Right ventricle myocardium superior (tissue), 1 donor: ENCODE measurements at places on chromosomes 5 and 9.

GRCh38 chr9:3793971-3794383 lies 268.2 kb upstream of the RFX3 start:
- no peak for DNase-seq

DNA sequence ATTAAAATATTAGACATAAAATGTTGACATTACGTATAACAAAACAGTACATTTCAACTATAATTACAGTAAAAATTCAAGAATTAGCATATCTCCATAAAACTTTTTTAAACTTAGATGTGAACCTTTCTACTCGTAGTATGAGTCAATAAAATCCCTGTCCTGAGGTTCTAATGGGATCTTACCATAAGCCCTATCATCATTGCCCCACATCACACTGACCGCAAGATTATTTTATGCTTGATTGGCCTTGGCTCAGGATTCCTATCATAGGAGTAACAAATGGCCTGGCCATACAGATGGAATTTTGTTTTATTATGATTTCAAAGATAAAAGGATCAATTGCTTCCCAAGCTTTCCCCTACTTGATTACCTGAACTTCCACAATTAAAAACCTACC lies 238.3 kb downstream of the MEF2C start:
- DNase-seq, result no peak

- no peak for DNase-seq
Measured at GRCh38 chr9:126424511-126424910, 97.9 kb downstream of the MVB12B start.

DNA sequence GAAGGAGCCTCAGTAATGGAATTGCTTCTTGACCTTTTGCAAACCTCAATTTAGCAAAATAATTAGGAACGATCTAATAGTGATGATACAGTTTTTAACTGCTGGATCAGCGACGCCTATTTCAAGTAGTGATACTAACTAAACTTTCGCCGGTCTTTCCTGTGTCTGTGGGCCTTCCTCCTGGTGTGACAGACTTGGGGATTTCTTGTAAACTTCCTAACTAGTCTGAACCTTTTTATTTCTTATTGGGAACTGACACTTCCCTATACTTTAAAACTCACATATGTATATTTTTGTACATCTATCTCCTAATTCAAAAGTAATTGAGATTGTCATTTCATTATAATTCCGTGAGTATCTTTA lies 15.2 kb downstream of the ITGA1 start:
- DNase-seq, result no peak

DNA sequence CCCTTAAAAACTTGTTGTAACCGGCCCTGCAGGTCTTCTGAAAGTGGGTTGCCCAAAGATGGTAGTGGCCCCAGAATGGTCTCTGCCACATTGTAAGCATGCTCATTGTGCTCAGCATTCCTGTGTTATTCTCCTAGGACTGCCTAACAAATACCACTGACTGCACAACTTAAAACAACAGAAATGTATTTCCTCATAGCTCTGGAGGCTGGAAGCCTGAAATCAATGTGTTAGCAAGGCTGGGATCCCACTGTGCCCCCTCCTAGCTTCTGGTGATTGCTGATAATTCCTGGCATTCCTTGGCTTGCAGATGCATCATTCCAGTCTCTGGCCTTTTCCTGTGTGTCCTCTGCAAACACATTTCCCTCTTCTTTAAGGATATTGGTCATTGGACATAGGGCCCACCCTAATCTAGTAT lies 3.4 kb upstream of the GCNT4 start:
- DNase-seq, result no peak

GRCh38 chr9:110844121-110844520 lies 175.5 kb downstream of the MUSK start:
- no peak for DNase-seq

DNA sequence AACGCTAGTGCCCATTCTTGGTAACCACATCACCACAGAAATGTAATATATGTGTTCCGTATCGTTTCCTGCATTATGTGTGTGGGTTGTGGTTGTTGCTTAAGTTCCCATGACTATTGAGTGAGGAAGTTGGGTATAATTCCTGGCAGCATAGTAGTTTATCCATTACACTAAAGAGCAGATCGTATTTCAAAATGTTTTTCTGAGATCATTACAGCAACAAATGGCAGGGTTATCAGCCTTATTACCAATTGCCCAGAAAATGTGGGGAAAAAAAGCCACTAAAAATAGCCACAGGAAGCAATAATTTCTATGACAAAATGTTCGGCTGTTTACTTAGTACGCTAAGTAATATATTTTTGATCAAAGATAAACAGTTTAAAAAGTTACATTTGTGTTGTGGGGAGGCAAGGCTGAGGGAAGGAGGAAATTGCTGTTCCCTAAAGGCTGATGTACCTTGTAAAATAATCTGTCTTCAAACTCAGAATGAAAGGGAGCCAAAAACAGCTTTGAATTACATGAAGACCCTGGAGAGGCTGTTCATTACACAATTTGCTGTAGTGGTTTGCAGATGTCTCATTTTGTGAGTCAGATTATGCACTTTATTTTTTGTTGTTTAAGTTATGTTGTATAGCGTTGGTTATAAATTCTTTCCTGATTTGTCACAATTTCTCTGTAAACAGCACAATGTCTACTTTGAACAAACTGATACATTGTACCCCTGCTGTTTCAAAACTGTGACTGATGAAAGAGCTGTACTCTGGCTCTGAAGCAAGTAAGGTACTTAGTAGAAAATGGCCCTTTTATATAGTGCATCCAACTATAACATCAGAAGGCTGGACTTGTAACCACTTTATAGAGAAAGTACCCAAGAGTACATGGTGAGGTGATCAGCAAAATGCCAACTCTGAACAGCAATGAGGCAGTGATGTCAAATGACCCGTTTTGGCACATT lies 1028.5 kb downstream of the NR2F1-AS1 start:
- DNase-seq, result no peak

GRCh38 chr9:33234511-33235467 lies 5.2 kb upstream of the SPINK4 start:
- DNase-seq, result no peak

DNA sequence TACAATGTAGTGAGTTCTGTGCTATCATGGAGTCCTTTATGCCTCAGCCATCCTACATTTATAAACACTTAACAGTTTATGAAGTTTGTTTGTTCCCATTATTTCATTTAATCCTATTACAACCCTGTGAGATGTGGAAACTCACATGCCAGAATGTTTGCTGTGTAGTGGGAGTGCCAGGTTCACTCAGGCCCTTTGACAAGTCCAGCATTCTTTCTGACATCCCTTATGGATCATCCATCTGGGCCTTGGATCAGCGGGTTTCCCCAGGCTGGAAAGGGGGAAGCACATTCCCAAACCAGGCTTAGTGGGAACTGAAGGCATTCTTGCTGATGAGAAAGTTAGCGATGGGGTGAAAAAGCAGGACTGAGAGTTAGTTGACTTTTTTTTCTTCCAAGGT lies 128.1 kb upstream of the OTULINL start:
- DNase-seq, result no peak

DNA sequence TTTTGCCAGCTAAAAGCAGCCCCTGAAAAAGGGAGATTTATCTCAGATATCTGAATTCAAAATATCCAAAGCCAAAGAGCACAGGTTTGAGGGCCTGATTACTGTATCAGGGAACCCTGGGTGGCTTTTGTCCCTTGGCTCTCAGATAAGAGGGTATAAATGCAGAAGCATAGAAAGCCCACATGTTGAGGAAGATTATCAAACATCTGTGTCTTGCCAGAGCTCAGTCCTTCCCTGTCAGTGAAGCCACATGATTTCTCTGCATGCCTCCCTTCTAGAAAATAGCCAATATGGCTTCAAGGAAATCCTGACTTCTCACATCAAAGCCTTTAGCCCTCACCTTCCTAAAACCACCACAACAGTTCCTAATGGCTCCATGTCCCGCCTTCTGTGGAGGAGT lies 408.0 kb upstream of the DMAC1 start:
- no peak for DNase-seq

GRCh38 chr5:53399926-53400697 lies 80.3 kb upstream of the FST start:
- no peak for DNase-seq

- DNase-seq, result peak; percentile 37
Measured at GRCh38 chr9:137370865-137371520, 52.0 kb downstream of the EXD3 start.

- DNase-seq, result no peak
Measured at GRCh38 chr5:95797301-95797700, 25.2 kb downstream of the GLRX start.

- no peak for DNase-seq
Measured at GRCh38 chr5:67263656-67264408, 67.2 kb upstream of the CD180 start.

GRCh38 chr5:151159649-151160373 lies 2.2 kb upstream of the ANXA6 start:
- no peak for DNase-seq

DNA sequence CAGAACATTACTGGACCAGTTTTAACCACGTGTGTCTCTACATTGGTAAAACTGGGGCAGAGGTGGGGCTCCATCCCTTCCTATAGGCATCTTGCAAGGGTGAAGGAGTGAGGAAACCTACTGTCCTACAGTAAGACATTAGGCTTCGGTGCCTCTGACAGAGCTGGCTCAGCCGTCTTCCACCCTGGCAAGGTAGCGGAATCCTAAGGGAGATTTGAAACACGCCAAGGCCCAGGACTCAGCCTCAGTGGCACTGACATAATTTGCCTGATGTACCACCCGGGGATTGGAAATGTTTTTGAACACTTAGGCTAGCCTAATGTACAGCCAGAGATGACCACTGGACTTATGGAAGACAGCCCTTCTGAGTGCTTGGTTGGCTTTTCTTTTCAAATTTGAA lies 329.7 kb upstream of the IRX1 start:
- no peak for DNase-seq

GRCh38 chr5:6405591-6405990 lies 27.2 kb upstream of the MED10 start:
- DNase-seq, result no peak

DNA sequence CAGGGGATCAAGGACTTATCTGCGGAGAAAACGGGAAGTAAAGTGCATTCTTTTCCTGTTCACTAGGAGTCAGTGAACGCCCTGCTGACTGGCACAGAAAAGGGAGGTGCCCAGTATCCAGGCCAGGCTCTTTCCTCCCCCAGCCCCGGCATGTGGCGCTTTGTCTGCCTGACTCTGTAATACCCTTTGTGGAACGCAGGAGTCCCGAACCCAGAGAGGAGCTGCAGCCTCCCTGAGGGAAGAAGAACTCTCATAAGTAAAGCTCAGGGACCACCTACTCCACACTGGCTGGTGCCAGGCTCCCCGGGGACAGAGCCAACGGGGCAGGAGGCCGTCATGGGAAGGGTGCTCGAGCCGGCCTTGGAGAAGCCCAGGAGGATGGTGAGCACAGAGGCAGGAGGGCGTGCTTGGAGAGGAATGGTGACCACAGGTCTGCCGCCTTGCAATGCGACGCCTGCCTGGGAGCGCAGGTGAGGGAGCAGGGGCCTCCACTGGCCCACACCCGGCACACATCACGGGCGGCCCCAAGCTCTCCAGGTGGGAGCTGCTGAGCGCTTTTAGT lies 31.5 kb downstream of the VAV2 start:
- peak; percentile 58 for DNase-seq

GRCh38 chr9:89427621-89428221 lies 70.2 kb downstream of the SEMA4D start:
- DNase-seq, result no peak

DNA sequence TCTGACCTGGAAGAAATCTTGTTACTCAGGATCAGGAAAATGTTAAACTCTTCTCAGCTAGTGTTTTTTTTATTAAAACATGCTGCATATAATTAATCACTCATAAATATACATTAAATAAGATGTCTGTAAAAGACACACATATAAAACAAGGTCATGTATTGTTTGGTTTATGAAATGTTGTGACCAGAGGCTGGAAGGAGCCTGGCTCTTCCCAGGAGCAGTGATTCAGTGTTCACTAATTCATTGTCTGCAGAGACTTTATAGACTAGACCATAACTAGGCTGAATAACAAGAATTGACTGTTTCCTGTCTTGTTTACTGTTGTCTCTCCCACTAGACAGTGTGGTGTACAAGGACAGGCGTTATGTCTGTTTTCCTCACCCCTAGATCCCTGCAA lies 49.1 kb upstream of the ANKRD55 start:
- DNase-seq, result no peak

GRCh38 chr5:3853362-3853761 lies 257.7 kb downstream of the IRX1 start:
- no peak for DNase-seq

GRCh38 chr5:36679221-36679989 lies 73.0 kb downstream of the SLC1A3 start:
- no peak for DNase-seq

- DNase-seq, result no peak
Measured at GRCh38 chr9:5278486-5278885, 26.0 kb downstream of the RLN2 start.

DNA sequence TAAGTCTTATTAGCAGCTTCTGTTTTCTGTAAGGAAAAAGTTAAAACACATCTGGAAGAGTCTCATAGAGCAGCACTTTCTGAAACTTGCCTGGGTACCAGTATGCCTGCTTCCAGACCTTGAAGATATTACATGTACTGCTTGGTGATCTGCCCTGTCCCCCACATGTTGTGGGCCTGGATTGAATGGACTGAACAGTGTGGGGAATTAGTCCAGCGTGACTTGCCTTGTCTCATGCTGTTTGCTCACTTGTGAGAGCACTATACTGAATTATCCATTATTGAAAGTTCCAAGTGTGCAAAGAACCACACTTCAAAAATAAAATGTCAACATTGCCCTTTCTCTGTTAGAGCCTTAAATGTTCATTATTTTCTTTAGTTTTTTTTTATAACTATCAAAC lies 8.9 kb downstream of the CTNNA1 start:
- no peak for DNase-seq

DNA sequence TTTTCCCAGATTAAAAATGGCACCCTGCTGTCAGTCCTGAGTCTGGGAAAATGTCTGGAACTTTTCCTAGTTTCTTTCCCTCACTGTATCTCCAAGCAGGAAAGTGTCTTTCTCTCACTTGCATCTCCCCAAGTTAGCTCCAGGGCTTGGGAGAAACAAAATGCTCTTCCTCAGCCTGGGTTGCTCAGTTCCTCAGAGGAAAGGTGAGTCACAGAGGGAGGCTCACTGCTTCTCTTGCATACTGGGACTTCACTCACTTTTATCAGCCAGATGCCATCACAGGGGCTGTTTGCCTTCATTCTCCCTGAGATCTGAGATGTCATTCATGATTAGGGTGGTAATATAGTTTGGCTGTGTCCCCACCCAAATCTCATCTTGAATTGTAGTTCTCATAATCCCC lies 519.9 kb downstream of the SEMA5A start:
- DNase-seq, result no peak

DNA sequence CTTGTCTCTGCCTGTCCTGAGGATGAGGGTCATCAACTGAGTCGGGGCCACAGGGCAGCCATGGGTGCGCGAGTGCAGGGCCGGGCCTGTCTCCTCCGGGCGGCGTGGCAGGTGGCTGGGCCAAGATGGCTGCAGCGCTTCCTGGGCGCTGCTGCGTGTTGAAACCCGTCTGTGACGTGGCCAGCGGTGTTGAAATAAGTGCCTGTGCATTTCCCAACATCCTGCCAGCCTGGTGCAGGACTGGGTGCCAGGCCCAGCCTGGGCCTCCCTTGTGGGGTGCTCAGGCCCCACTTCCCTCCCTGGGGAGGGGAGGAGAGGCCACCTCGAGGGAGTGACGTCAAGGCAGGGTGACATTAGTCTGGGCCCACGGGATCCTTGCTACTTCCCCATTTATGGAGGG lies 45.5 kb downstream of the RXRA start:
- peak; percentile 91 for DNase-seq

- no peak for DNase-seq
Measured at GRCh38 chr9:23743036-23743435, 83.0 kb downstream of the ELAVL2 start.

- no peak for DNase-seq
Measured at GRCh38 chr5:138645778-138646575, 70.8 kb upstream of the HSPA9 start.

GRCh38 chr5:59186623-59187022 lies 603.7 kb downstream of the RAB3C start:
- DNase-seq, result no peak
